Dermis lymphatic vessel endothelial cell (primary cell): ENCODE measurements at places on chromosomes 13 and 19. TPM values are rescaled to one million over a fixed set of nuclear protein-coding genes. Genes with fewer than 3 reads are reported as not detected.

The ZNF878 gene
- 0.11 and 0.26 TPM in 2 replicates for total RNA-seq

The GNA15 gene
- total RNA-seq: 0.09 TPM in 1 of 2 replicates, not detected in the other

The ZNF493 gene
- 8.1 and 19.9 TPM in 2 replicates for total RNA-seq

The IRGC gene
- not detected in 2 replicates for total RNA-seq

The PROZ gene
- total RNA-seq: not detected in 2 replicates

The PSG3 gene
- total RNA-seq: not detected in 2 replicates

The ANGPTL8 gene
- not detected in 2 replicates for total RNA-seq

The CAPN12 gene
- 0.22 TPM in 1 of 2 replicates, not detected in the other for total RNA-seq

The SLITRK1 gene
- total RNA-seq: not detected in 2 replicates

The KASH5 gene
- total RNA-seq: not detected in 2 replicates

The ZNF296 gene
- total RNA-seq: under 0.01 TPM in 1 of 2 replicates, not detected in the other

The TUBA3C gene
- total RNA-seq: not detected in 2 replicates

The DPP9 gene
- total RNA-seq: 11.7 and 12.1 TPM in 2 replicates

The RNF113B gene
- not detected in 2 replicates for total RNA-seq

The NXNL1 gene
- not detected in 2 replicates for total RNA-seq

The TIMM44 gene
- total RNA-seq: 20.6 and 35.1 TPM in 2 replicates

The IRF3 gene
- total RNA-seq: 28.6 and 36.0 TPM in 2 replicates

The CEBPA gene
- 0.33 and 0.34 TPM in 2 replicates for total RNA-seq

The PRDX2 gene
- total RNA-seq: 170 and 189 TPM in 2 replicates

The PRODH2 gene
- not detected in 2 replicates for total RNA-seq

The FPR3 gene
- total RNA-seq: under 0.01 and 0.09 TPM in 2 replicates

The SHISA2 gene
- 2.4 and 4.4 TPM in 2 replicates for total RNA-seq

The ZNF93 gene
- total RNA-seq: 3.0 and 3.4 TPM in 2 replicates

The ATP4B gene
- 0.11 TPM in 1 of 2 replicates, not detected in the other for total RNA-seq

The GPR12 gene
- total RNA-seq: not detected in 2 replicates

The NLRP5 gene
- not detected in 2 replicates for total RNA-seq

The ZNF714 gene
- total RNA-seq: 4.5 and 5.0 TPM in 2 replicates

The GRIN3B gene
- total RNA-seq: 0.09 and 0.33 TPM in 2 replicates

The ZNF581 gene
- 21.8 and 23.7 TPM in 2 replicates for total RNA-seq

The GARIN5A gene
- 0.11 and 0.17 TPM in 2 replicates for total RNA-seq

The FAM216B gene
- not detected in 2 replicates for total RNA-seq

The MYADM gene
- 6.0 and 11.6 TPM in 2 replicates for total RNA-seq

The UGGT2 gene
- total RNA-seq: 31.6 and 38.8 TPM in 2 replicates

The DCT gene
- total RNA-seq: not detected in 2 replicates

The RAB3D gene
- 32.9 and 38.7 TPM in 2 replicates for total RNA-seq
